ENCODE measurements at places on chromosomes 3 and 15.

- no peak for DNase-seq
Measured at GRCh38 chr3:160450846-160451245, 1.3 kb upstream of the TRIM59 start.

DNA sequence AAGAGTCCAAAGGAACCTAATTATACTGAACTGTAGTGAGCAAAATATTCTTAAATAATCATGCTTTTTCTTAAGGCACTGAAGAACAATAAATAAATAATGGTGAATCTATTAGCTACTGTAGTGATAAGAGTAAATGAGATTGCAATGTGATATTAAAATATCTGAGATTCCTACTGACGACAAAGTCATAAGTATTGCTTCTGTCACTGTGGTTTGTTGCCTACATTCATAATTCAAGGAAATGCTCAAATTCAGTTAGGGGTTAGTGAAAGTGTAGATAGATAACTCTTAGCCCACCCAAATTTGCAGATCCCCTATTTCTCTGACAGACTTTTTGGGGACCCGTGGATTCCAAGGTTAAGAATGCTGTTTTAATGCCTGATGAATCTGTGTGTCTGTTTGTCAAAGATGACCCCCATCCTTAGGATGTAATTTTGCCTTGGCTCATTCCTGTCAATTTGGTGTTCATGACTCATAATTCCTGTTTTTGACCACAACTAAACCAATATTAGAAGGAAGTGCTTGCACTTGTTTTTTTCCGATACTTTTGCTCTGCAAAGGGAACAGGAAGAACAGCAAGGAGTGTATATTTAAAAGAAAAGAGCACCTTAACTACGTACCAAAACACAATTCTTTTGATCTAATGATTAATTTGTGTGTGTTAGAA lies 86.7 kb downstream of the MAGI1 start:
- no peak for DNase-seq

- DNase-seq, result no peak
Measured at GRCh38 chr3:36965440-36965839, 20.6 kb upstream of the TRANK1 start.

- DNase-seq, result no peak
Measured at GRCh38 chr15:86101818-86102217, 22.1 kb downstream of the AGBL1 start.

- no peak for DNase-seq
Measured at GRCh38 chr3:152317956-152318355, 49.2 kb downstream of the MBNL1 start.

GRCh38 chr3:20064796-20065564 lies 24.7 kb downstream of the KAT2B start:
- DNase-seq, result no peak

GRCh38 chr3:184872200-184872599 lies 60.2 kb downstream of the VPS8 start:
- DNase-seq, result no peak

DNA sequence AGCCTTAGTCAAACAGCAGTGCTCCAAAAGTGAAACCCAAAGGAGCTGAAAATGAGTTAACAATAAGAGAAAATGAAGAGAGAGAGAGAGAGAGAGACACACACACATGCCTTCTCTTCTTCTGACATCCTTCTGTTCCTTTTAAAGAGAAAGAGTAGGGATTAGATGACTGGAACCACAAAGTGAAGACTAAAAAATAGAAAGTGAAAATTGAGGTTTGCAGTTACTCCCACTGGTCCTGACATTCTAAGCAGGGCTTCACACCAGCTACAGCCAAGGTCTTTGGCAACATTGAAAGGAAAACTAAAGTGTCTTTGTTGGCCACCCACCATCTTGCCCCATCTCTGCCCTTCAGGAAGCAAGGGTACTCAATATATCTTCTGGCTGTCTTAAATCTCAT lies 59.2 kb downstream of the USP50 start:
- DNase-seq, result no peak

- DNase-seq, result no peak
Measured at GRCh38 chr3:27165321-27165721, 203.9 kb downstream of the NEK10 start.

DNA sequence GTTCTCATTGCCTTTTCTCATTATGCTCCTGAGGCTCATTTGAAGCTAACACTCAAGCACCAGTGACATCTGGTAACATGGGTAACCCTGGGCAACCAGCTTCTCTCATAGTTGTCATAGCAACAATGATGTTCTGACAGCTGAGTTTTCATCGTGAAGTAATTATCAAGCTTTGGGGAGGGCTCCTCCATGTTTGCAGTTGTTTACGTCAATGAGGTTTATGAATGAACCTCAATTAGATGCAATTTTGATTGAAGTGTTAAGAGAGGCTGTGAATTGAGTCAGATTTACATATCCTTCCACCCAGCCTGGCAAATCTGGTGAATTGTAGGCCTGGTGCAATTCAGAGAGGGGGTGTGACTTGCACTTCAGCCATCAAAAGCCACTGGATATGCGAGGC lies 119.3 kb upstream of the CHD2 start:
- DNase-seq, result no peak

GRCh38 chr3:139647866-139648435 lies 29.8 kb downstream of the NMNAT3 start:
- no peak for DNase-seq

DNA sequence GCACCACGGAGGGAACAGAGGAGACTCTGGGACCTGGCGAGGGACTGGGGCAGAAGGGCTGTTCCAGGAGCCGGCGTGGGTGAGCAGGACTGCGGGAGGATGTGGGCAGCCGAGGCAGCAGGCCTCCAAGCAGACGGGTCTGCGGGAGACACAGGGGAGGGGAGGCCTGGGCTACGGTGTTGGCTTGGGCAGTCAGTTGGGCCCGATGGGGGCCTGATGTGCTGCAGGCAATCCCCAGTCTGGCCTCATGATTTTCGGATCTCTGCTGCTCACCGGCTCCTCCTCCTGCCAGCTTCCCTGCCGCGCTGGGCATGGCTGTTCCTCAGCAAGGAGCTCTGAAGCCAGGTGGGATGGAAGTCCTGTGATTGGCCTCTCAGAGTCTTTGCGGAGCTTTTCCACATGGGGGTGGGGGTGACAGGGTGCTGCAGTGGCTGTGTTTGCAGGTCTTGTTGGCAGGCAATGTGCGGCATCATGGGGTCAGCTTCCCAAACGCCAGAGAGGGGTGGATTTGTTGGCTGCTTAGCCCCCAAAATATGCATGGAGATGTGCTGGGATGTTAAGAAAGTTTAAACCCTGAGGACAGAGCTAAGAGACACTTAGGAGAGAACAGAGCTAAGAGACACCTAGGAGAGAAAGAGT lies 19.3 kb downstream of the MINAR1 start:
- DNase-seq, result no peak

DNA sequence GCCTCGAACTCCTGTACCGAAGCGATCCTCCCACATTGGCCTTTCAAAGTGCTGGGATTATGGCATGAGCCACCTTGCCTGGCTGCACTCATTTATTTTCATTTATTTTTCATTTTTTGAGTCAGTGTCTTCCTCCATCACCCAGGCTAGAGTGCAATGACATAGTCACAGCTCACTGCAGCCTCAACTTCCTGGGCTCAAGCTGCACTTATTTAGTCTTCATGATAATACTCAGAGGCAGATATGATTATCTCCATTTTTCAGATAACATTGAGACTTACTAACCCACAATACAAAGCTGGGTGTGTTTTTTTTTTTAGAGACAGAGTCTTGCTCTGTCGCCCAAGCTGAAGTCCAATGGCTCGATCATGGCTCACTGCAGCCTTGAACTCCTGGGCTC lies 10.0 kb downstream of the PRKCI start:
- no peak for DNase-seq

- no peak for DNase-seq
Measured at GRCh38 chr15:101111570-101112262, 140.1 kb downstream of the CHSY1 start.

DNA sequence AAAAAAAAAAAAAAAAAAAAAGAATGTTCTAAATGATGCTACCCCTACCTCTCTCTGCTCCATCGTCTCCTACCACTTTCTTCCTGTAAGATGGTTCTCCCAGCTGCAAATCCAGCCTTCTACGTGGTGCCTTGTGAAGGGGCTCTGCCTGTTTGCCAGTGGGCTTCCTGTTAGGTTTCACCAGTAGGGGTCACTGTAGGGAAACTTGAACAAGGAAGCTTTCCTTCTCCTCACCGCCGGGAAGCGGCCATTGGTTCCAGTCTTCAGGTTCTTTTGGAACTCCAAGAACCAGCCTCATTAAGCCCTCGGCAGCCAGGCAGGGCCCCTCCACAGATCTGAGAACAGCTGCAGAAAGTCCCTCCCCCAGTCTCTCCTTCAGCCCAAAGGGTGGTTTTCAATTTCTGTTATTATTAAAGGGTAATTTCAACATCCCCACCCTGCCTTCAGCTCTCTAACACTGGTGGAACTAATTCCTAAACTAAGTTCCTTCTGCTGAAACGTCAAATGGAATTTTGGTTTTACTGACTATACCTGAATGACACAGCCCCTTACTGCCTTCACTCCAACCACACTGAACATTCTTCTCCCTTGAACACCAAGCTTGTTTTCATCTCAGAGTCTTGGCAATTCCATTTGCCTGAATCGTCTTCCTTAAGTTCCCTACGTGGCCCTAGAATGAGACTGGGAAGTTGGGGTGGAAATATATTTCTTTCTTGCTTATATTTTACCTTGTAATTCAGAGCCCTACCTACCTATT lies 13.5 kb downstream of the MCCC1 start:
- no peak for DNase-seq

DNA sequence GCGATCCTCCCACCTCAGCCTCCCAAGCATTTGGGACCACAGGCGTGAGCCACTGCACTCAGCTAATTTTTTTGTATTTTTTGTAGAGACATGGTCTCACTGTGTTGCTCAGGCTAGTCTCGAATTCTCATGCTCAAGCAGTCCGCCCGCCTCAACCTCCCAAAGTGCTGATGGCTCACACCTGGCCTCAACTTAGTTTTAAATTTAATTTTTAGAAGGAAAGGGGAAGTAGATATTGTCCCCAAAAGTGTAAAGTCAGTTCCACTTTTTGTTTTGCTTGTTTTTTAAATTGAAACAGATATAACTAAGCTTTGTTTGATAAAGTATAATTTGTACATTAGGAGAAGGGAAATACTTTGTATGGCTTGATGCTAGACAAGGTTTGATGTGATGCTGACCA lies 31.3 kb upstream of the NFKBIZ start:
- no peak for DNase-seq

DNA sequence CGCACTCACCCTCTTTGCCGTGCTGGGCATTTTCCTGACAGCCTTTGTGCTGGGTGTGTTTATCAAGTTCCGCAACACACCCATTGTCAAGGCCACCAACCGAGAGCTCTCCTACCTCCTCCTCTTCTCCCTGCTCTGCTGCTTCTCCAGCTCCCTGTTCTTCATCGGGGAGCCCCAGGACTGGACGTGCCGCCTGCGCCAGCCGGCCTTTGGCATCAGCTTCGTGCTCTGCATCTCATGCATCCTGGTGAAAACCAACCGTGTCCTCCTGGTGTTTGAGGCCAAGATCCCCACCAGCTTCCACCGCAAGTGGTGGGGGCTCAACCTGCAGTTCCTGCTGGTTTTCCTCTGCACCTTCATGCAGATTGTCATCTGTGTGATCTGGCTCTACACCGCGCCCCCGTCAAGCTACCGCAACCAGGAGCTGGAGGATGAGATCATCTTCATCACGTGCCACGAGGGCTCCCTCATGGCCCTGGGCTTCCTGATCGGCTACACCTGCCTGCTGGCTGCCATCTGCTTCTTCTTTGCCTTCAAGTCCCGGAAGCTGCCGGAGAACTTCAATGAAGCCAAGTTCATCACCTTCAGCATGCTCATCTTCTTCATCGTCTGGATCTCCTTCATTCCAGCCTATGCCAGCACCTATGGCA lies 41.1 kb upstream of the CSTA start:
- DNase-seq, result no peak

DNA sequence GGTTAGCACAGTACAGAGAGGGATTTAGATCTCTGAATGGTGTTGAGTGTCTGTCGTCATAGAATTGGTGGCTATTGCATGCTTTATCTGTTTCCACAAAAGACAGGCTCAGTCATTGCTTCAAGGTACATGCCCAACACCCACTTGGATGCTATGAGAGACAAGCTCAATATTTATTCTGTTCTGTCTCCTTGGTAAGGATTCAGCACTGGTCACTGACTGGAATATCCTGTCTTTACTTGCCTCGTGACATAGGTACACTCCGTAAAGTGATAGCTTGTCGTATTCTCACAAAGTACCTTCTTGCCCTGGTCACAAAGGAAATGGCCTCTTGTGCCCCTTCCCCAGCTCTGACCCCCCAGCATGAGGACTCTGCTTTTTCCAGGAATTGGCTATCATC lies 72.8 kb upstream of the CTNNB1 start:
- no peak for DNase-seq

DNA sequence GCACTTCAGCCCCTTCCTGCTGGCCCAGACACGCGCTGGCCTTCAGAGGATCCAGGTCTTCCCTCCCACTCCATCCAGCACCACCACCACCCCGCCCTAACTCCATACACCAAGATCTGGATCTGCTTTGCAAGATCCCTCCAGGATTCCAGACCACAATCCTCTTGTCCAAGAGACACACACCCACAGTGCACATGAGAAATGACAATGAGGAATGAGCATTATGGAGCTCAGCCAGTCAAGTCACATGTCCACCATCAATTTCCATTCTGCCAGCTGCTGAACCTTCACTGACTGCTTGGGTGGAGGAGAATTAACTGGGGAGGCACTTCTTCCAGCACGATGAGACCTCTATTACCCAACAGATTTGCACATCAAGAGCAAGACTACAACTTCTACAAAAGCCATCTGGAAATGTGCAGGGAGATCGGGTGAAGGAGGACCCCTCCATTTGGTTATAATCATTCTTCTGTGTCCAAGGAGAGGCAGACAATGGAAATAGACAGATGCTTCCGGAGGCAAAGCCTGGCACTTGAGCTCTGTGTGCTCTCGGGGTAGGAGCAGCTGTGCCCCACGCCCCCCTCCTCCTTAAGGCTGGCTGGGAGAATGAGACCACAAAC lies 12.3 kb upstream of the SPATA12 start:
- no peak for DNase-seq

- no peak for DNase-seq
Measured at GRCh38 chr3:157265931-157266330, 106.0 kb upstream of the CCNL1 start.

DNA sequence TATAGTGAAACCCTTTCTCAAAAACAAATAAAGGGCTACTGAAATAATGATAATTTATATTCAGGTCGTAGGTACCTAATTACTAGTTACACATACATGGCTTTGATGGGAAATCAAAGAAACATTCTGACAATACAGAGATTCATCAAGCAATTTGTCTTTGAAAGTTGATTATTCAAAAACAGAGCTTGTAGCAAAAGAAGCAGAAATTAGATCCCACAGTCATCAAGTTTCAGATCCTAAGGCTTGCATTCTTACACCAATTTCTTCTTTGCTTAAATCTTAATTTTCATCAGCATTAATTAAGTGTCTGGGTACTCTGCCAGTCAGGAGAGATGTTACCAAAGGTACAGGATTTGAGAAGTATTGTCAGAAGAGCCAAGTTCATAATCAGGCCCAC lies 1.5 kb upstream of the HEXA start:
- DNase-seq, result no peak

DNA sequence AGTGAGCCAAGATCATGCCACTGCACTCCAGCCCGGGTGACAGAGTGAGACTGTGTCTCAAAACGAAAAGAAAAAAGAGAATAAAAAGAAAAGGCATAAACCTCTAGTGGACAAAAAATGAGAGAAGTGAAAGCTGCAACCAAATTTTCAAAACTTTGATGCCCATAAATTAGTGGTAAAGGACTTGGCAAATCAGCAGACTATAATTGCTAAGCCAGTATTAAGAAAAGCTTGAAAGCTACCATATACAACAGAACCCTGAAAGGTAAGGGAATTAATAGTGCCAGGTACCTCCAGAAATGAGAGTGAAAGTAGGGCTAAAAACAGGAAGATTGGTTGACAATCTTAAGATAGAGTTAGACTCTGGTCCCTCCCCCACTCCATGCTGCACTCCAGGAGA lies 32.9 kb upstream of the SLC22A13 start:
- no peak for DNase-seq
